ENCODE measurements at places on chromosomes 2 and 18. TPM values are rescaled to one million over a fixed set of nuclear protein-coding genes. Genes with fewer than 3 reads are reported as not detected.
A peak's percentile ranks its signal among the peaks of the same experiment; 100 is the strongest.

MOGAT1 gene
- total RNA-seq = not detected

GRCh38 chr2:208074610-208075356 is 49.5 kb upstream of the PLEKHM3 start:
- H3K27me3 ChIP-seq = no peaks in the 10 kb centered on the region
- no peak overlapping the region for H3K4me3 ChIP-seq
- no peak for DNase-seq
- H3K27ac ChIP-seq = no peak overlapping the region
- no peaks in the 10 kb centered on the region for H3K36me3 ChIP-seq
- no peaks in the 10 kb centered on the region for H3K4me1 ChIP-seq

GALNT3 gene
- total RNA-seq = 8.9 TPM

- no peak overlapping the region for H3K4me3 ChIP-seq
- no peak for DNase-seq
- no peaks in the 10 kb centered on the region for H3K36me3 ChIP-seq
- H3K27ac ChIP-seq = peak overlapping the region; percentile 42
- no peaks in the 10 kb centered on the region for H3K27me3 ChIP-seq
Measured at GRCh38 chr2:101807242-101807641, 109.7 kb downstream of the MAP4K4 start.

DNA sequence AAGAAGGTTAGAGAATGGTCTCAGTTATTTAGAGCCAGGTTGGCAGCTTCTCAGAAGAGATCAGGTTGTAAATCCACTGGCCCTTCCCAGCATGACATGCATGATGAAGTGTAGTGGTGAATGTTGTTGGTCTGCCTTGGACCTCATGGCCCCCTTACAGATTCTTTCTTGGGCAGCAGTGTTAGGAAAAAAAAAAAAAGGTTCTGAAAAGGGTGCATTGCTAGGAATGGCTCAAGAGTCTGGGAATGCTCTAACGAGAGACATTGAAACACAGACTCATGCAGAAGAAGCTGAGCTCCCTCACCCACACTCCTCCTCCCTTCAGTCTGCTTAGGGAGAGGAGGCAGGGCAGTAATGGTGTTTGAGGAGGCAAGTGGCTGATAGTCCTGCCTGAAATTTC is 105.5 kb downstream of the POLE4 start:
- H3K4me1 ChIP-seq = peaks cover 2% of the 10 kb centered on the region
- no peak for DNase-seq

SRD5A2 gene
- total RNA-seq = 0.25 TPM

DHRS9 gene
- total RNA-seq = 0.23 TPM

GRCh38 chr2:129605646-129606045 is 373.8 kb upstream of the RAB6C start:
- no peaks in the 10 kb centered on the region for H3K36me3 ChIP-seq
- no peak overlapping the region for H3K27ac ChIP-seq
- no peak overlapping the region for H3K4me3 ChIP-seq
- no peaks in the 10 kb centered on the region for H3K27me3 ChIP-seq

LYG1 gene
- 0.56 TPM for total RNA-seq

DNA sequence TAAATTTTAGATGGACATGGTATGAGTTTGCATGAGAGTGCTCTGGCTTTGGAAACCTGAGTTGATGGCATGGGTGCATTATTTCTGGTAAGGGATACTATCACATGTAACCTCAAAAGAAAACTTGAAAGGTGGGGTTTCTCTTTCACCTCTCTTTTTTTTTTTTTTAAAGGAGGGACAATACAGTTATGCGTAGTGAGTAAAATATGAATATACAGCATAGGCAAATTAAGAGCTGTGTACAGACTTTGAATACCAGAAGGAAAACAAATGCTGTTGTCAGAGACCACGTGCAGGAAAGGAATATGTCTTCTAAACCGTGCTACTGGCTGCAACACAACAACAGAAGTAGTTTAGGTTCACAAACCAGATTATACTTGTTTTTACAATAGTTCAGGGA is 82.1 kb downstream of the MAP4K4 start:
- no peak for DNase-seq
- no peaks in the 10 kb centered on the region for H3K27me3 ChIP-seq
- H3K36me3 ChIP-seq = no peaks in the 10 kb centered on the region
- H3K4me1 ChIP-seq = peaks cover 13% of the 10 kb centered on the region
- H3K4me3 ChIP-seq = no peak overlapping the region

- H3K27me3 ChIP-seq = no peaks in the 10 kb centered on the region
- no peak overlapping the region for H3K4me3 ChIP-seq
- no peak for DNase-seq
- no peaks in the 10 kb centered on the region for H3K4me1 ChIP-seq
Measured at GRCh38 chr2:147689220-147689909, 155.5 kb upstream of the ACVR2A start.

DNA sequence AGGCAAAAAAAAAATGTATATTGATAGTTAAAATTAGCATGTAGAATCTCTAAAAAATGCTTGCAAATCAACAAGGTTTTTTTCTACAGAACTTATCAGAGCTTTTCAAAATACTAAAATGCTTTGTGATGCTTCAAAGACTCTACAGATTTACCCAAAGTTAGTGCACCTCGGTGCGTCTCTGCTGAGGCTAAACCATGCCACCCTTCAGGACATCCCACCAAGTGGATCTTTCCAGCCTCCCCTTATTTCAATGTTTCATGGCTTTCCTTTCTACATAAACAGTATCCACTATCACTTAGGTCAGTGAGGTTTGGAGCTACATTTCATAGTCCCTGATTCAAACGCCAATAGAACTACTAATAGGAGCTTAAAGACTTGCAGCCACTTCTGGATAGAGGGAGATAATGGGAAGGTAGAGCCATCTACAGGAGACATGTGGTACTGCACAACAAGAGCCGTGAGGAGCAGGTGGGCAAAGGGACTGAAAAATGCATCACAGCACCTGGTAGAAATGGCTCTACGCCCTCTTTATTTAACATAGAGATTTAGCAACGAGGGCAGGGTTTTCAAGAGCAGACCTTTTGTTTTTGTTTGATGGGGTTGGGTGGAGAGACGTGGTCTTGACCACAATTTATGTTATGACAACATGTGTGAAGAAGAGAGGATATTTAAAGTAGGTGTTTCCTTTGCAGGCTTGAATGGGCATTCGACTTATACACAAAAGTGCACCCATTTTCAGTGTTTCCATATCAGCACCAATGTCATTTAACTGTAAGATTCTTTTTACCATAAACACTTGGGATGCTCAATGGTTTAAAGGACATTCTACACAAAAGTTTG is 56.1 kb upstream of the SLC35G4 start:
- H3K36me3 ChIP-seq = no peaks in the 10 kb centered on the region
- no peak overlapping the region for H3K27ac ChIP-seq
- no peaks in the 10 kb centered on the region for H3K4me1 ChIP-seq
- H3K4me3 ChIP-seq = no peak overlapping the region
- DNase-seq = no peak
- H3K27me3 ChIP-seq = no peaks in the 10 kb centered on the region

TMEM247 gene
- not detected for total RNA-seq

GRCh38 chr2:51013933-51014526 is 17.9 kb downstream of the NRXN1 start:
- DNase-seq = no peak
- H3K27ac ChIP-seq = no peak overlapping the region
- H3K27me3 ChIP-seq = no peaks in the 10 kb centered on the region

STAT4 gene
- total RNA-seq = 1.2 TPM

- H3K4me3 ChIP-seq = peak overlapping the region; percentile 96
- no peaks in the 10 kb centered on the region for H3K27me3 ChIP-seq
- H3K4me1 ChIP-seq = peaks cover 3% of the 10 kb centered on the region
- DNase-seq = no peak
- no peak overlapping the region for H3K27ac ChIP-seq
- H3K36me3 ChIP-seq = no peaks in the 10 kb centered on the region
Measured at GRCh38 chr2:37670378-37671008, 949 bp downstream of the CDC42EP3 start.

GRCh38 chr18:41073372-41073954 is 881.6 kb upstream of the PIK3C3 start:
- no peak for DNase-seq
- H3K36me3 ChIP-seq = no peaks in the 10 kb centered on the region
- no peak overlapping the region for H3K27ac ChIP-seq
- no peak overlapping the region for H3K4me3 ChIP-seq
- H3K4me1 ChIP-seq = no peaks in the 10 kb centered on the region

- H3K36me3 ChIP-seq = no peaks in the 10 kb centered on the region
- H3K4me1 ChIP-seq = peaks cover 12% of the 10 kb centered on the region
- no peaks in the 10 kb centered on the region for H3K27me3 ChIP-seq
- H3K27ac ChIP-seq = no peak overlapping the region
Measured at GRCh38 chr2:27024188-27024587, 8.6 kb upstream of the TMEM214 start.

- H3K36me3 ChIP-seq = no peaks in the 10 kb centered on the region
- no peak for DNase-seq
- no peak overlapping the region for H3K27ac ChIP-seq
- no peaks in the 10 kb centered on the region for H3K27me3 ChIP-seq
Measured at GRCh38 chr2:16713011-16713423, 47.4 kb upstream of the CYRIA start.

- H3K27me3 ChIP-seq = no peaks in the 10 kb centered on the region
Measured at GRCh38 chr2:182133195-182133891, 147.7 kb downstream of the PPP1R1C start.

DNA sequence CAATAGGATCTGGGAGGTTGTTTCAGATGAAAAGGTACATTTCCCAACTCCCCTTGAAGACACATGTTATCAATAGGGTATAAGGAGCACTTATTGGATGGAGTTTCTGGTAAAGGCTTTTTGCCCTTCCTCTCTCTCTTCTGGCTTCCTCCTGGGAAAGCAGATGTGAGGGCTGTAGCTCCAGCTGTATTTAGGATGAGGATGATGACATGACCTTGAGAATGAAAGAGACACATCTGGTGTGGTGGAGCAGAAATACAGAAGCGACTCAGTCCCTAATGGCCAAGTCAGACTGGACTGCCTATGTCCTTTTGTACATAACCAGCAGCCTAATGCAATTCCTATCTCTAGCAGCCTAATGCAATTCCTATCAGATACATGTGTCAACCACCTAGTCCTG is 100.9 kb upstream of the NXPH2 start:
- H3K36me3 ChIP-seq = no peaks in the 10 kb centered on the region
- H3K4me1 ChIP-seq = no peaks in the 10 kb centered on the region
- H3K27me3 ChIP-seq = no peaks in the 10 kb centered on the region
- no peak overlapping the region for H3K27ac ChIP-seq
- H3K4me3 ChIP-seq = no peak overlapping the region
- no peak for DNase-seq

- DNase-seq = no peak
- H3K4me3 ChIP-seq = no peak overlapping the region
- no peaks in the 10 kb centered on the region for H3K4me1 ChIP-seq
- no peaks in the 10 kb centered on the region for H3K27me3 ChIP-seq
Measured at GRCh38 chr2:239942871-239943311, 82.3 kb downstream of the NDUFA10 start.

IL36G gene
- not detected for total RNA-seq

DNA sequence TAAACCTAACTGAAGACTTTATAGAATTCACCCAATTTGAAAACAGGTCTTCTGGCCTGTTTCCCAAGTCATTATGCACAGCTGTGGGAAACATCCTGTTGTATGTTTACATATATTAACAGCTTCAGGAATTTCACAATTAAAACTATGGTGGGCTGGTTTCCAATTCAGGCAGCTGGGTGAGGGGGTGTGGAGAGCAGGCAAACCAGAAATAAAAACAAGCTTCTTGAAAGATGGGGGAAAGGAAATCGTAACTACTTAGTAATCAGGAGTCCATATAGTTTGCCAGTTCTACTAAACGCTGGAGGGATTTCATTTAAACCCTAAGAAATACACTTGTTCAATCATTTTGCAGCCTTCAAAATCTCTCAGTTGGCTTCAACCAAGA is 22.8 kb downstream of the ATP8B1 start:
- H3K36me3 ChIP-seq = no peaks in the 10 kb centered on the region
- H3K4me1 ChIP-seq = peaks cover 5% of the 10 kb centered on the region
- no peak for DNase-seq
- H3K27me3 ChIP-seq = no peaks in the 10 kb centered on the region

UBR3 gene
- total RNA-seq = 51.9 TPM

NOL4 gene
- 0.34 TPM for total RNA-seq

DNA sequence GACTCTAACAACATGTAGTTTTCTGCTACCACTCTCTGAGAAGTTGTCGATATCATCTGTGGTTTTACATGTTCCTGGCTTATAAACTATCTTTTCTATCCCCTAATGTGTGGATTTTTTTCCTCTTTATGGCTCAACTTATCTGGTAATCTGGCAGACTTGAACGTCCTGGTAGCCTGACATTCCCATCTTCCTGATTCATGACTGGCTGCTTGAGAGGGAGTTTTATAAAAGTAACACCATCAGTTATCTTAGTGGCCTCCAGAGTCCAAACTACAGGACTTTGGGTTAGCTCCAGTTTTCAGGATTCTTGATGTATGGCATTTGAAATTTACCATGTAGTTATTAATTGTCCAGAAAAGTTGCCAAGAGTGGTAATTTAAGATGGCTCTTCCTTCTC is 174.0 kb upstream of the GULP1 start:
- no peak overlapping the region for H3K4me3 ChIP-seq
- H3K27ac ChIP-seq = no peak overlapping the region
- H3K27me3 ChIP-seq = no peaks in the 10 kb centered on the region
- H3K36me3 ChIP-seq = no peaks in the 10 kb centered on the region
- no peak for DNase-seq

DNA sequence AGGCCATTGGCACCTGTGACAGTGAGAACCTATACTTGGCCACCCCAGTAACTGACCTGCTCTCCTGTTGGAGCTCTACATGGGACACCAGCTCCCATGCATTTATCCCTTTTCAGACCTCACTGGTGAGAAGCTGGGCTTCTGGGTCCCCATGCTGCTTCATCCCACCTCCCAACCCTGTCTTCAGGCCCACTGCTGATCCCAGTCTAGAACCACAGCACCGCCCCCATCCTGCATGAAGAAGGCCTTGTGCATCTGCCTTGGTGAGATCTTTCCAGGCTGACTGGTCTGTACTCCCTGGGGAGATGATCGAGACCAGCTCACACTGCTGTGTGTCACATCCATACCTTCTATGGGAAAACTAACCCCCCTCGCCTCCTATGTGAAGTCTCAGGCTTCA is 22.7 kb downstream of the TTC32 start:
- H3K27ac ChIP-seq = no peak overlapping the region
- no peak overlapping the region for H3K4me3 ChIP-seq
- H3K4me1 ChIP-seq = no peaks in the 10 kb centered on the region
- DNase-seq = no peak
- H3K36me3 ChIP-seq = no peaks in the 10 kb centered on the region

- no peak overlapping the region for H3K27ac ChIP-seq
- peaks cover 5% of the 10 kb centered on the region for H3K4me1 ChIP-seq
- DNase-seq = peak; percentile 9
- no peaks in the 10 kb centered on the region for H3K27me3 ChIP-seq
- no peak overlapping the region for H3K4me3 ChIP-seq
- no peaks in the 10 kb centered on the region for H3K36me3 ChIP-seq
Measured at GRCh38 chr18:80166725-80167124, 57.7 kb downstream of the ADNP2 start.

ZNF385B gene
- total RNA-seq = 9.1 TPM

DNA sequence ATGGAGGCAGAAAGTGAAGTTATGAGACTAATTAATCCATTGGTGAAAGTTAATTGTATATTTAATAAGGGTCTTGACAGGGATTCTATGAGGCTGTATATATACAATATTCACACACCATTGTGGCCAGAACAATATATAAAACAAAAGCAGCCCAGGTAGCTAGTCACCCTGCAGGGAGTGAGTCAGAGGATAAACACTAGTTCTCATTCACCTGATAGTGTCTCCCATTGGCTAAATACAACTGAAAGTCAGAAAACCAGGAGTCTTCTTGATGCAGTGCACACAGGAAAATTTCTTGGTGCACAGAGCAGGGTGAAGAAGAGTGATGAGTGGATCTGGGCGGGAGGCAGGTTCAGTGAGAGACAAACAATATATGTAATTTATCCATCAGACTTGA is 465.2 kb downstream of the ERBB4 start:
- H3K27me3 ChIP-seq = no peaks in the 10 kb centered on the region
- no peak overlapping the region for H3K27ac ChIP-seq
- no peaks in the 10 kb centered on the region for H3K4me1 ChIP-seq
- H3K4me3 ChIP-seq = no peak overlapping the region
- H3K36me3 ChIP-seq = no peaks in the 10 kb centered on the region
- DNase-seq = no peak

CD226 gene
- total RNA-seq = 1.0 TPM

All from ovary (tissue), 10 donors.